CD4-positive, alpha-beta T cell (primary cell): ENCODE measurements at places on chromosomes 2 and 18.
A peak's percentile ranks its signal among the peaks of the same experiment; 100 is the strongest.

GRCh38 chr2:177724398-177725287 is 332.1 kb downstream of the AGPS start:
- DNase-seq: peak; percentile 11

GRCh38 chr2:144512891-144513351 is 7.0 kb downstream of the ZEB2 start:
- DNase-seq: no peak

GRCh38 chr2:225223301-225223700 is 176.2 kb upstream of the NYAP2 start:
- DNase-seq: no peak

GRCh38 chr18:27411013-27411412 is 225.9 kb upstream of the CHST9 start:
- no peak for DNase-seq

DNA sequence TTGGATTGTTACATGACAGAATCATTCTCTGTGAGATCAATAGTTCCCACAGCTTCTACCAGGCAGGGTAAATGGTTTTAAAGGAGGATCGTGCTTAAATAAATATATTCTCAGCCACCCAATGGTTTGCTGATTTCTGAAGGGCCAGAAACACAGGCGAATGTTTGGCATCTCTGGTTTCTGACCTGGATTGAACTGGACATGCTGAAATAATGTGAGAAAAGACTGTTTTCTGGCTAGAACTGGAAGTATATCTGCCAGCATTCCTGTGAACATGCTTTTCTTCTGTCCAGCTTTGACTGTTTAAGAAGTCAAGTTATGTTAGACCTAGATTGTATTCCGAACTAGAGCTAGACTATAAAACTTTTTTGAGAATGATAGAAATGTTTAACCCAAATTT is 77.1 kb upstream of the COL3A1 start:
- DNase-seq: no peak

GRCh38 chr2:126828491-126828890 is 70.2 kb upstream of the TEX51 start:
- no peak for DNase-seq

DNA sequence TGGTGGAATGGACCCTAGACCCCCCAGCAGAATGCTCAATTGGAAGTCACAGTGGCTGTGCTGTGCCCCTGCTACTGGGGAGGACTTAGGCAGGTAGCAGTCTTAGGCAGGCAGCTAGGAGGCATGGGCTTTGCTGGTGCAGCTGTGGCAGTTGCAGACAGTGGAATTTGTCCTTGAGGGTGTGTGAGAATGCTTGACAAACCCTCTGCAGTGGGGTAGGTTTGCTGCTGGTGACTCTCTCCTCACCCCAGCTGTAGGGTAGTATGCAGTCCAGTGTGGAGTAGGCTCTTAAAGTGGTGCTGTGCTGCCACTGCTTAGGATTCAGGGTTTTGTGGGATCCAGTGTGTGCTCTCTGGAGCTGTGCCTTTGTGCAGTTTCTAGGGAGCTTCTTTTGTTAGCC is 61.3 kb downstream of the NUP35 start:
- DNase-seq: no peak

GRCh38 chr2:112827604-112828185 is 8.9 kb downstream of the IL1B start:
- DNase-seq: no peak

DNA sequence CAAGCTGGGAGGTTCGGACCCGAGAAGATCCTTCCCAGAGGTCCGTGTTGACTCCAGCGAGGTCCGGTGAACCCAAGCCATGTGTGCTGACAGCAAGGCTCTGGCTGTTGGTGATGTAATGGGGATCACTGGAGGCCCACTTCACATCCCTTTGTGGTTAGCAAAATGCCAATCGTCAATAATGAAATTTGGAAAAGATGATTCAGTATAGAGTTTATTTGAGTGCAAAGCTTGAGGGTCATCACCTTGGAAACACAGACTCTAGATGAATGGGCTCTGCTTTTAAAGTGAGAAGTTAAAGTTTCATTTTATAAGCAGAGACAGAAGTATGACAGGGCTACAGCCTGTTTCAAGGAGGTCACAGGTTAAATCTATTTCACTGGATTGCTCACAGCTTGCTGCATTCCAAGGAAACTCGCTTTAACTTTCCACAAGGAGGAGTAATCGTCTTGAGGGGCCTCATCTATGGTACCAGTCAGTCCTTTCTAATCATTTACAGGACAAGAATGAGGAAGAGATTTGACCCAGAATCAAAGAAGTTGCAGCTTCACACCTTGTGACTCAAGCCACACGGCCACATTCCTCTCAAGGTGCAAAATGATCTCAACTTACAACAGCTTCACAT is 140.5 kb downstream of the TPO start:
- DNase-seq: no peak

GRCh38 chr2:32591669-32592463 is 36.0 kb upstream of the TTC27 start:
- DNase-seq: no peak

DNA sequence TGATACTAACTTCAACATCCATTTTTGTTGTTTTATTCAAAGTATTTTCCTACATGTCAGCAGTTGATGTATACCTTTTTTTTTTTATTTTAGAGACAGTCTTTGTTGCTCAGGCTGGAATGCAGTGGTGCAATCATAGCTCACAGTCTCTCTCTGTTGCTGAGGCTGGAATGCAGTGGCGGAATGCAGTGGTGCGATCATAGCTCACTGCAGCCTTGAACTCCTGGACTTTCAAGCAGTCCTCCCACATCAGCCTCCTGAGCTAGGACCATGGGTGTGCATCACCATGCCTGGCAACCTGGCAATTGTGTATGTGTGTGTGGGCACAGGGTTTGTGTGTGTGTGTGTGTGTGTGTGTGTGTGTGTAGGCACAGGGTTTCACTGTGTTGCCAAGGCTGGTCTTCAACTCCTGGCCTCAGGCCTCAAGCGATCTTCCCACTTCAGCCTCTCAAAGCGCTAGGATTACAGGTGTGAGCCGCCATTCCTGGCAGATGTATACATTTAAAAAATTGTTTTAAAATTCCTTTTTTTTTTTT is 24.8 kb downstream of the SANBR start:
- DNase-seq: no peak

GRCh38 chr2:160267022-160267421 is 67.0 kb upstream of the ITGB6 start:
- DNase-seq: no peak

GRCh38 chr18:5150894-5151293 is 46.2 kb downstream of the AKAIN1 start:
- no peak for DNase-seq

- peak; percentile 47 for DNase-seq
Measured at GRCh38 chr18:48913201-48913600, 37.6 kb downstream of the SMAD7 start.

DNA sequence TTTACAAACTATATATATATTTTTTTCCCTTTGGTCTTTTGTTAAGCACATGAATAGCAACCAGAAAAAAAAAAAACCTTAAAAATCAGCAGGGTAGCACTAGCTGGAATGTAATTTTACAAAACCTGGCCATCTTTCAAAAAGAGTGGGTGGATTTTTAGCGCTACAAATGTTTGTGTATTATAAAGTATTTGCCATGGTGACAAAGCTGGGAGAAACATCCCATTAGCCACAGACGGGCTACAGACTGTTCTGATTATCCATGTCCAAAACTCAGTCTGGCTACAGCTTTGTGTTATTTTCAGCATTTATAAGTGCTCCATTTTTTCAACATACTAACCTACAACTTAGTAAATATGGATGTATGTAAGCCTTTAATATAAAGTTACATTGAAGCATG is 249.5 kb upstream of the TANK start:
- DNase-seq: no peak

DNA sequence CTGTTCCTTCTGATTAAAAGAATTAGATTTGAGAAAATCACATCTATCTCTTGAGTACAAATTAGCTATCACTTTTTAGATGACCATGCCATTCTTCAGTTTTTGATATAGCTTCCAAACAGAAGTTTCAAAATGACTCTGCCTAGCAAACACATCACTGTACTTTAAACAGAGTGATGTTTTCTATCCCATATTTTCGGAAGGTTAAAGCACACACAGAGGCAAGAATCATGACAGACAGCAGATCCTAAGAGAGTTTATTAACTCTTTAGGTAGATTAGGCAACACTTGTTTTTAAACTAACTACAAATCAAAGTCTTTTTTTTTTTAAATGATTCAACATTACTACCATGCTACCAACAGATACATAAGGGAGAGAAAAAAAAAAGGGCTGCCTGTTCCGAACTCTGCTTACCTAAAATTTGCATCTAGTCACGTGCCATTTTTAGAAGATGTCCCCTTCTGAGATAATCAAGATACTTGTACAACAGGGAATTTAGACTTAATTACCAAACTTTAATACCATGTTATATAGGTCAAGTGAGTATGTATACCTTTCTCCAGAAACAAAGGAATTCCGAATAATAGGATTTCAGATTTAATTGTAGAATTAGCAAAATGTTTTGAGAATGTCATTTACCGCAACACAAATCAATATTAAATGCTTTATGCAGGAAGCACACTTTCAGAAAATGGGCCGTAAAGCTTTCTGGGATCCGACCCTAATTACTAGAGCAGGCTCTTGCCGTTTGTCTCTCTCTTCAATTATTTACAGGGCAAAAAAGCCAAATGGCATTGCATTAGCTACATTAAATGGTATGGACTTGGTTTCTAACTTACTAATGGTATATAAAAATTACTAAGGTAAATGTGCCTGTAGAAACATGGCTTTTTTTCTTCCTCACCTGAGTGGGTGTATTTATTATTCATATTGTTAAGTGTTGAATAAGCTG is 2.6 kb downstream of the RBMS1 start:
- DNase-seq: no peak

- no peak for DNase-seq
Measured at GRCh38 chr2:1588051-1588977, 156.0 kb downstream of the PXDN start.

DNA sequence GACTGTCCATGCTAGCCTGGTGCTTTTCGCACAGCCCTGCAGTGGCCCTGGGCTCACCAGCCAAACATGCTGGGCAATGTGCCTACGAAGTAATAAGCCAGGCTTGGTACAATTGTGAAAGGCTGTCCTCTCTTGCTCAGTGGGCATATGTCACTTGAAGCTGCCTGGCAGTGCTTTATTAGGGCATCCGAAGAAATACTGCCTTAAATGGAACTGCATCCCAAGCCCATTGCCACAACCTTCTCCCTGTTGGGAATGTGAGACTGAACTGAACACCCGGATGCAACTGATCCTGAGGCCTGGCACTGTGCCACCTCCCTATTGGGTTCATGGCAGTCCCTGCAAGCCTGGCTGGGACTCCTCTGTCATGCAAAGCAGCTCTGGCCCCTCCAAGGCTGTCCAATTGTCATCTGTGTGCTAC is 15.9 kb downstream of the CAPG start:
- DNase-seq: no peak

DNA sequence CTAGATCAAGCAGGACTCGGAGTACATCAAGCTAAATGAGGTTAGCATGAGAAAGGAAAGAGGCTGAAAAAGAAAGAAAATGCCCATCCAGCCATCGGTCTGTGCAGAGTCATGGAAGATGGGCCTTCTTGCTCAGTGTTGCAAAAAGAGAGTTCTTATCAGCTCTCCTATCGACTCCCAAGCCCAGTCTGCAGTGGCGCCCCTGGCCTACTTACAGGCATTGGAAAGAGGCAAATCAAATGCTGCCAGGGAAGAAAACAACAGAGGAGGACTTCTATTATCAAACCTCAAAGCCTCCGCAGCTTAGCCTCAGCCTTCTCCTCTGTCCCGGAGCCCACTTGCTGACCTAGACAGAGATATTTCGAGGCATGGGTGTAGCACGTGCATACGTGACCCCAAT is 66.0 kb downstream of the CDH2 start:
- no peak for DNase-seq

GRCh38 chr2:104849618-104850141 is 4.2 kb upstream of the POU3F3 start:
- DNase-seq: no peak

- DNase-seq: no peak
Measured at GRCh38 chr2:38533180-38533579, 69.5 kb downstream of the HNRNPLL start.

GRCh38 chr2:219542931-219543595 is 546 bp downstream of the CHPF start:
- DNase-seq: no peak

DNA sequence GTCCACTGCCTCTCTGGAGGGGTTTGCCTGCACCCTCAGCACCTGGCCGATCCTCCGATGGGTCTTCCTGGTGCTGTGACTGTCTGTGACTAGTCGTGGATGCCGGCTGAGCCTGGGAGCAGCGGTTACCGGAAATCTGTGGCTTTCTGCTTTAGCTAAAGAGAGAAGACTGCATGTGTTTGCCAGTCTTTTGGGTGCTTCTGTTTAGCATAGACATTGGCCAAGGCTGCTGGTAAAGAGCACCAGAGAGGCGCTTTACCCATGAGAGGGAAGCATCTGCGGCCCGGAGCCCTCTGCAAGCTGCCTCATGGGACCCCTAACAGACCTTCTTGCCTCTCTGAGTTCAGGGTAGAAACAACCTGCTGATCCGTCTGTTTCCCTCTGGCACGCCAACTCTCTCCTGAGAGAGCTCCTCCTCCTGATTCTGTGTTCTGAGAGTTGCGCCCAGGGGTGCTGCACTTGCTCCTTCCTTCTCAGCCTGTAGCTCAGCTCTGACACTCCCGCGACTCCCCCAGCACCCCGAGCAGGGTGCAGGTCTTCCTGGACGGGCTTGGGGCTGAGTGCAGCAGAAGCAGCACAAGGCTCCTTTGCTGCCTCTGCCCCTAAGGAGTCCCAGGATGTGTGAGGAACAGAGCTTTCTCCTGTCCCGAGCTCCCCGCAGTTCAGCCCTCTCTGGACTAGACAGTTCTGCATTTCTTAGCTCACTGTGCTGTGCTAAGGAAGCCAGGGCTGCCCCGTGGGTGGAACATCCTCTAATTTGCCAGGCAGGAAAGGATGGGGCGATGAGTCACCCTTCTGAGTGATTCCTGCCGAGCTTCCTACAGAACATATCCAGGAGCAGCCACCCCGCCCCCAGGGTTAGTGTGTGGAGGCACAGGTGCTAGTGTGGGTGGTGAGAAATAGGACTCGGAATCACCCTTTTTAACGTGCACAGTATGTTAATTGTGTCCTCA is 203.2 kb downstream of the SH3RF3 start:
- peak; percentile 47 for DNase-seq

DNA sequence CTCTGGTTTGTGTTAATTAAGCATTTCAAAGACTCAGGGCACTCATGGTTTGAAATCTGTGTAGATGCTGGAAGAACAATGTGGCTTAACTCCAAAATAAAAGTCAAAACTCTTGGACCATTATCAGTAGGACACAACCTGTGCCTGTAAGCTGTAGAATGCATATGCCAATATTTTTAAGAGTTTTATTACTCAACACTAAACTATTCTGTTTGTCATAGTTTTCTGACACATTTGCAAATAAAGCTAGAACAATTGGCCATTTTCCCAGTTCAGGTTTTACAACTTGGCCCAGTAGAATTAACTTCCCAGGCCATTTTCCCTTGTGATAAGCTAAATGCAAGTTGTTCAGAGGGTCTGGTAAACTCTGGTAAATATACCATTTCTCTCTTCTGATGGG is 713.1 kb downstream of the CBLN2 start:
- DNase-seq: no peak
